ENCODE measurements at places on chromosomes 2 and 18.

GRCh38 chr2:187936228-187936627 is 355.4 kb upstream of the GULP1 start:
- DNase-seq, result no peak

GRCh38 chr18:73613706-73614340 is 533.8 kb downstream of the FBXO15 start:
- DNase-seq, result no peak

DNA sequence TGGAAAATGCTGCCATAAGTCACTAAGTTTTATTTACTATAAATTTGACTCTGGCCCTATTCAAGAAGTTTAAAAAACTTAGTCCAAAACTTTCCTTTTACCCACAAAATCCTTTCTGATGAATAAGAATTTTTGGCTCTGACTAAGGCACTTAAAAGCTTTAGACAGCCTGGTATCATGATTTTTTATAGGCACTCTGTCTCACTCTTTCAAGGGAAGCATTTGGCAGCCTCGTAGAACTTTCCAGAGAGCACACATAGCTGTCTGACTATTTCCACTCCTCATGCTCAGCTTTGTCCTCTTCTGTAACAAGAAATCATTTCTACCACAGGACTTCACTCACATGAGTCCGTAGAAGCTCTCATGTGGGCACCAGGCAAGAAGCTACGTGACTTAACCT is 32.3 kb upstream of the XDH start:
- DNase-seq, result no peak

DNA sequence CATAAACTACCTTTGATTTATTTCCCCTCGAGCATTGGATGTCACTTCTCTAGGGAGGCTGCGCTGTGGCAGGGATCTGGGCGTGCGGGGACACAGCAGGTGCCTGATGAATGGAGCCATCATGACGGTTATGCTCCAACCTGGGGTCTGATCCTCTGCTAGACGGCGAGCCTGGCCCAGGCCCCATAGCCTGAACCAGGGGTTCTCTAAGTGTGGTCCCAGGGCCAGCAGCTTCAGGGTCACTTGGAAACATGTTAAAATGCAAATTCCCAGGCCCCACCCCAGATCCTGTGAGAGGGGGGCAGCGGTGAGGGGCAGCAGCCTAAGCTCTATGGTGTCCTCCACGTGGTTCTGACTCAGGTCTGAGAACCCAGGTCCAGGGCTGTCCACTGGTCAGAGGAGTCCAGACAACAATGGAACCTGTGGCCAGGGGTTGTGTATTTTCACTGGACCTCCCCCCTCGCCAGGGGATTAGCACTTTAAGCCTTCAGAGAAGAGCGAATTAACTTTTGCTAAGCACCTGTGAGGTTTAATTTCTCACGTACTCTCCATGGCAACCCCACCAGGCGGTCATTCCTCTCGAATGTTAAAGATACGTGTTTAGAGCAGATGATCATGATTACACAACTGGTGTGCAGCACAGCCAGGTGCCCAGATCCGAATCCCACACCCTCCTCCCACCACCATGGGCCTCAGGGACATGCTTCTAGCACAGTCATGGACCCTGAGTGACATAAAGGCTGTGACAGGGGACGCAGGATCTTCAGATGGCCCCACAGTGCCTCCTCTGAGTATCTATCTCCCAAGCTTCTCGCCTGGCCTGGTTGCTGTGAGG is 1.6 kb upstream of the ARHGEF4 start:
- no peak for DNase-seq

DNA sequence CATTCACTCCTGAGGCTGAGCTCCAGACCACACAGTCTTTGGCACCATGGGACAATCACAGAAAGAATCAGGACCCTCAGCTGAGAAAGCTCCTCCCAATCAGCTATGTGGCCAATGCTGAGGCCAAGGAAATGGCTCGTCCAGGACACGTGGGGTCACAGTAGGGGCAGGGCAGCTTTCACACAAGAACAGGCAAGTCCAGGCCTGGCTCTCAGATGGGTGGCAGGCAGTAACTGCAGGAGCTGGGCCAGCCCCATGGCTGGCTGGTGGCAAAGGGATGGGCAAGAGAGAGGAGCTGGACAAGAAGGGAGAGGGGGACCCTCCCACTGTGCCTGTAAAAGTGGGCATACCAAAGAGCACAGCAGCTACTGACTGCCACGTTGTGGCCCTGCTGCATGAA is 12.2 kb upstream of the EDAR start:
- no peak for DNase-seq

DNA sequence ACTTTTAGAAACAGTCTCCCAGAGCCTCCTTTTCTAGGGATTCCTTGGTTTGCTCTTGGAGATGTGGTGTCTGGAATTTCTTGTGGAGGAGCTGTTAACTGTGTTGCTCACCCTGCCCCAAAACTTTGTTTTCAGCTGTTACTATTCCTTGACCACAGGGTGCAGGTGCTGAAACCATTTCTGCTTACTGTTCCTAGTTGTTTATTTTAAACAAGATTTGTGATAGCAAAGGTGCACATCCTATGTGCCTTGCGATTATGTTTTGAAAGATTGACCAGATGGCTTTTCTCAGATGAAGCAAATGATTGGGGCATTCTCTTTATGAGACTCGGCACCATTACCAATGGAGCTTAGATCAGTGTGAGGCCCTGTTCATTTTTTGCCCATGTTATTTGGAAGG is 111.2 kb downstream of the RAB3GAP1 start:
- no peak for DNase-seq

GRCh38 chr18:36382854-36383253 is 85.3 kb downstream of the FHOD3 start:
- DNase-seq, result no peak

DNA sequence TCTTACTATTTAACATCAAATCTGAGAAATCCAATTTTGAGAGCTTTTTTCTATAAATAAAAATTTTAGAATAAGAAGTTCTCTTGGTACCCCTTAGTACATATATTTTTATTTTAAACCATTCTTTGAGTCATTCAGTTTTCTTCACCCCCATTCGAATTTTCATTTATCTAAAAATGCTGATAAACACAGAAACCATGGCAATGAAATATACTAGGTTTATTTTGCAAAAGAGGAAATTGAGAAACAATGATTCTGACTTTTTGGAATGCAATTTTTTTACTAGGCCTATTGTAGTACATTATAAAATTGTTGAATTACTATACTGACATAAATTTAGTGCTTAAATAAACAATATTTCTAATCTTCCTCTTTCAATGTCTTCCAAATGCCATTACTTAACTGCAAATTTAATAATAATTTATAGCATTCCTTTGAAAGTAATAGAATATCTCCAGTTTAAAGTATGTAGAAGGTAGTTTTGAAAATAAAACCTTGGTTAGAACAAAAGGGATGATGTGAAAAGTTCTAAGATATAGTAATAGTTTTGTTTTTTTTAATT is 46.3 kb downstream of the TANK start:
- DNase-seq, result no peak

- no peak for DNase-seq
These were observed 13.2 kb downstream of the PRELID3A start for GRCh38 chr18:12420821-12421421.

DNA sequence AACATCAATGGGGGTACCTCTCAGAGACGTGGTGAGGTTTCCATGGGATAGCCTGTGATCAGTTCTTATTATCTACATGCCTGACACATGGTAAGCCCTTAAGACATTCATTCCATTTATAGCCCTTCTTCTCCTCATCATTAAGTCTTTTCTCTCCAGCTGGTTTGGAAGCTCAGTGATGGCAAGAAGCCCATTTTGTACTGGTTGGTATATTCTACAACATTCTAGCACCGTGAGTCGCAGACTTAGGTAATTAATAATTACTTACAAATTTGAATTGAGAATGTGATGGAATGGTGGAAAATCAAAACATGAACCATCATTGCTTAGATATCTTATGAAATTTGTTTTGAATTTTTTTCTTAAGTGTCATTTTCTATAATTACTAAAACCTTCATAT is 472.6 kb downstream of the DLGAP1 start:
- no peak for DNase-seq

- no peak for DNase-seq
These were observed 41.0 kb downstream of the TMEM87B start for GRCh38 chr2:112096098-112096497.

DNA sequence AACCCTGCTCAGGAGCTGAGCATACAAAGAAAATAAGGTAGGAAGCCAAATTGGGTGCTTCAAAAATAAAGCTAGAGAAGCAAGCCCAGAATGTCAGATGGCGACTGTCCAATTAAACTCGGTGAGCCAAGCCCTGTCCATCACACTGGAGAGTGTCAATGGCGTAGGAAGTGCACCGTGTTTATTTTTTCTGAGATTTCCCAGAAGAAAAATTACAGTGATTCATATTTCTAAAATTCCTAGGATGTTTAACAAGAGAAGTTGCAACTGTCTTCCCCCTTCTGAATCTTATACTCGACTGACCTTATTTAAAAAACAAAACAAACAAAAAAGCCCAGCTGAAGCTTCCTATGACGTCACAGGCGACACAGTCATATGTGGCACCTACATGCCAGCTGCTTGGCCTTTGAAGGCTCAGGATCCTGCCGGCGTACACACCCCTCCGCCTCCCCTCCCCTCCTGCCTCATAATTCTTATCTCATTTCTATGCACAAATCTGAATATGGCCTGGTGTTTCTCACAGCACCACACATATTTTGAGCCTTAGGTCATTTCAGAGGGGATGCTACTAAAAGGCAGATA is 60.8 kb downstream of the MBP start:
- DNase-seq, result peak; percentile 61

- no peak for DNase-seq
These were observed 22.2 kb downstream of the LANCL1 start for GRCh38 chr2:210454336-210454735.

DNA sequence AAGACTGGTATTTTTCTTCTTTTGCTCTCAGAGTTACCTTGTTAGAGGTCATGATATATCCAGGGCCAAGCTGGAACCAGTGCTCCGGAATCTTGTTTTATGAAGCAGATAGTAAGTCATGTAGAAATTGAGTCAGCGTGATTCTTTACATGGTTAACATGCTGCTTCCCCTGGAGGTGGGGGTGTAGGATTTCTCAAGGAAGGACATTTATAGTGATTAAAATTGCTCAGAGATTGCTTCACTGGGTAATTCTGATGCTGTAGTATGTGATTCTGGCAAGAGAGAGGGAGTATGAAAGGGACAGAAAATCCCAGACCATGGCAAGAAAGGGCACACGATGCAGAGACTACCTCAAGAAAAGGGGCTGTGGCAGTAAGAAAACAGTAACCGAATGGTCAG is 8.0 kb upstream of the MYL1 start:
- DNase-seq, result no peak

DNA sequence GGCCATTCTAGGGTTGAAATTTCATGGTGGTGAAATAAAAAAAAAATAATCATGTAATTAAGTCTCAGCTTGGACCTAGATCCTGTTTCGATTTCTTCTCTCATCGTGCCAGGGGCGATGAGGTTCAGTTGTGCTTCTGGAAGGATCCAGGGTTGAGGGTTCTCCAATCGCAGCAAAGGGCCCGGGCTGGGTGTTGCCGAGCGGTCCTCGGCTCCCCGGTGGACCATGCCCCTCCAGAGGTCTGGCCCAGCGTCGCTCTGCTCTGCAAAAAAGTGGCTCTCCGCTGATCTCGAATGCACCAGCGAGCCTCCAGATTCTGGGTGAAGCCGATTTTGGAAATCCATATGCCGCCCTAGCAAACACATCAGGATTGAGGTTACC is 39.0 kb downstream of the EN1 start:
- no peak for DNase-seq

DNA sequence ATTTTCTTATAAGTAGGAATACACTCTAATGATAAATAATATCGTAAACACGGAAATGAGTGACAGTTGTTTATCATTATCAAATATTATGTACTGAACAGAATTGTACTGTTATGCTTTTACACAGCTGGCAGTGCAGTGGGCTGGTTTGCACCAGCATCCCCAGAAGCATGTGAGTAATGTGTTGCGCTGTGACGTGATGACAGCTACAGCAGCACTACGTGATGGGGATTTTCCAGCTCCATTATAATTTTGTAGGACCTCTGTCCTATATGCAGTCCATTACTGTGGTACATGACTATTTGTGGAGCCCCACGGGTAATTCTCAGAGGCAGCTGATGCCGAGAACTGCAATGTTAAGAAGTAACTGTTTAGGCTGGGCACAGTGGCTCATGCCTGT is 77.3 kb upstream of the ATG16L1 start:
- DNase-seq, result no peak

DNA sequence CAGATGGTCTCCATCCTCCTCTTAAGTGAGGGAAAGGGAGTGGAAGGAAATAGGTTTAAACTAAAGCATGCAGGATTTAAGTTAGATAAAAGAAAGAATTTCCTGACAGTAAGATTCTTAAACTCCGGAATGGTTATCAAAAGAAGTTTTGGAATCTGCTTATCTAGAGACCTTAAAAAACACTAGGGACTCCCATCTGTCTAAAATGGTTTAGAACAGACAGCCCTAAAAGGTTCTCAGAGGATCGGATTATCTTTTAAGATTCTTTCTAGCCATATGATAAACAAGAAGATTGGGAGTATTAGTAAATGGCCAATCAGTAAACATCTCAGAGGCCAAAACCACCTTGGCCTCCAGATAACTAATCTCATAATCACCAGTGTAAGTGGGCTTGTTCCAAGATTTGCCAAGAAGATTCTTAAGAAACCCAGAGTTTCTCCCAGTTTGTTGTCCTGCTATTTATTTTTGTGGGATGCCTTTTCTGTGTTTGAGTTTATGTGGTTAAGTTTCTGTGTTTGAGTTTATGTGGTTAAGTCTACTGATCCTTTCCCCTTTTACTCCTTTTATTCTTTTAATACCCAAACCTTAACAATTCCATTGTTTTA is 314.9 kb upstream of the NRP2 start:
- DNase-seq, result no peak

DNA sequence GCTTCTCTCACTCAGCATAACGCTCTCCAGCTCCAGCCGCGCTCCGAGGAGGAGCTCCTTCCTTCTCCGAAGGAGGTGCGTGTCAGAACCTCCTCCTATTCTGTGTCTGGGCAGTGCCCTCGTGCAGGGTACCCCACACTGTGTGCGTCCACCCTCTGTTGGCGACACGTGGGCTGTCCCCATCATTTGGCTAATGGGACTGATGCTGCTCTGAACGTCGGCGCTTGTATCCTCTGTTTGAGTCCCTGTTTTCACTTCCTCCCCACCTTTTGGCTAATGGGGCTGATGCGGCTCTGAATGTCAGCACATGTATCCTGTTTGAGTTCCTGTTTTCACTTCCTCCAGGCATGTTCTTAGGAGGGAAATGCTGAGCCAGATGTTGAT is 22.2 kb downstream of the KCNG2 start:
- DNase-seq, result no peak

GRCh38 chr18:48847807-48848486 is 102.8 kb downstream of the SMAD7 start:
- DNase-seq, result no peak
